ENCODE measurements at places on chromosomes 4 and X.
A peak's percentile ranks its signal among the peaks of the same experiment; 100 is the strongest.

- no peak for DNase-seq
Observed at GRCh38 chr4:98976716-98977115, 18.8 kb upstream of the METAP1 start.

DNA sequence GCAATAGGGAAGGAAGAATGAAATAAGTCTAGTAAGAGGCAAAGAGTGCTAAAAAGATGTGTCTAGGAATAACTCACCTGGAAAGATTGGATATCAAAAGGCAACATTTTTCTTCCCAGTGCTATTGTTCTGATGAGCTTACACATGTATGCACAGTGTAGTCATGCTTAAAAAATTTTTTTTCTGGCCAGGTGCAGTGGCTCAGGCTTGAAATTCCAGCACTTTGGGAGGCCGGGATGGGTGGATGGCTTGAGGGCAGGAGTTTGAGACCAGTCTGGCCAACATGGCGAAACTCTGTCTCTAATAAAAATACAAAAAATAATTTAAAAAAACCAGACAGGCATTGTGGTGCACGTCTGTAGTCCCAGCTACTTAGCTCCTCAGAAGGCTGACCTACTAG lies 795.8 kb upstream of the IGFBP7 start:
- no peak for DNase-seq

DNA sequence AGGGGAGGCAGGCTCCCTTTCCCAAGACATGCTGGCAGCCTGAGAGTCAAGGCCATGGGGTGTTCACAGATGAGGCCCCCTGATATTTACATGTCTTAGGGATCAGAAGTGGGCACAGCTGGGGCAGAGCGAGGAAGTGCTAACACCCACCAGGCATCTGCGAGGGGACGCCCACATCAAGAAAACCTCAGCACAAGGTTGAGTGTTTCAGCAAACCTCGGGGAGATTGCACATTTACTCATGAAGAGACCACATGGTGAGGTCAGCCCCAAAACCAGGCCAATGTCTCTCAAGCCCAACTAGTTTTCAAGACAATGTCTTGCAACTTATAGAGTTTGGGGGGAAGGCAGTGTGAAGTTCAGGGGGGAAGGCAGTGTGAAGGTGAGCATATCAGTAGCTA lies 55.2 kb downstream of the CLNK start:
- DNase-seq: no peak

GRCh38 chr4:58600290-58600689 lies 1490.1 kb upstream of the IGFBP7 start:
- DNase-seq: no peak

GRCh38 chrX:33465137-33465536 lies 253.8 kb upstream of the DMD start:
- DNase-seq: no peak

GRCh38 chrX:20452487-20452886 lies 185.8 kb upstream of the RPS6KA3 start:
- DNase-seq: no peak

GRCh38 chr4:89307446-89308160 lies at the start of gene GPRIN3:
Gene GPRIN3, minus strand, starts transcription at chr4:89307800. Its CDS starts 57,690 bp downstream, at chr4:89250110.
- DNase-seq: peak; percentile 31
